ENCODE measurements at places on chromosomes 7 and 10.
A peak's percentile ranks its signal among the peaks of the same experiment; 100 is the strongest.

GRCh38 chr10:121282797-121283515 is 315.3 kb downstream of the FGFR2 start:
- DNase-seq = no peak

- no peak for DNase-seq
Measured at GRCh38 chr7:26167303-26167934, 15.4 kb downstream of the NFE2L3 start.

GRCh38 chr10:129120441-129120840 is 346.6 kb upstream of the MGMT start:
- no peak for DNase-seq

GRCh38 chr7:85954961-85955360 is 688.7 kb upstream of the GRM3 start:
- no peak for DNase-seq

DNA sequence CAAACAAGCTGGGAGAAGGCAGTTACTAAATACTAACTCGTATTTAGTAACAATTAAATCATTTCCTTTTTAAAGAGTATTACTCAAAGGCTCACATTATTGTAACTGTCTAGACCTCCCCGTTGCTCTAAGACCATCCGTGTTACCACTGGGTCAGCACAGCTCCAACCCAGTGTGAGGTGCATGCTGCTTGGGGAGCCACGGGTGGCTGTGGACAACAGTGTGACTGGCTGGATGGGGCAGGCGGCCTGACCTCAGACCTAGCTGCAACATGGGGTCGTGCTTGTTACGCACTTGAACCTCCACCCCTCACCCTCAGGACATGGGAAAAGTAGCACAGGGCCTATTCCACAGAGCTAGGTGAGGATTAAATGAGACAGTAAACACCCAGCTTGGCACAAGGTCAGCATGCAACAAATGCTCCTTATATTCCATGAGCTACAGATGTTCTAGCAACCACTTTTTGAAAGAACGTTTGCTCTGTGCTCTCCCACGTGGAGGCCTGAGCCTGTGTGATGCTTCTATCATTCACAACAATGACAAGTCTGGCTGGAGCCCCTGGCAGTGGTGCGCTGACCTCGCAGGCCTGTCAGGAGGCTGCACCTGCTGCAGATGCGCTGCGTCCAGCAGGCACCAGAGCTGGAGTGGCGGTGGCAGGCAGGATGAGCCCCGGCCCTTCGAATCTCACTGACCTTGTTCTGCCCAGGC is 135.7 kb downstream of the PKD1L1 start:
- no peak for DNase-seq

GRCh38 chr7:117113871-117114270 is 160.6 kb downstream of the ST7 start:
- DNase-seq = no peak

DNA sequence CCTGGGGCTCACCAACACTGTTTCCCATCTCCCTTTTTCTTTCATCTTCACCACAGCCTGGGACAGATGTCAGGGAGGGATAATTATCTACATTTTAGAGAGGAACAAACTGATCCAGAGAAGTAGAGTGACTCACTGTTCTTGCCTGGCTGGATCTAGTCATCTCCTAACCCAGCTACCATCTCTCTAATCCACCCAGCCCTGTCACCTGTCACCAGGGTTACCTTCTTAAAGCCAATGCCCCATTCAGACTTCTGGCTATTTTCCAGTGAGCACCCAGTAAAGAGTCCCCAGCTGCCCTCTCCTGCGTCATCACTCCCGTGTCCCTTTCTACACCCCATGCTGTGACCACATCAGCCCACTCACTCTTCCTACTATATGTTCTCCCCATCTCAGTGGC is 68.4 kb upstream of the DUSP5 start:
- no peak for DNase-seq

GRCh38 chr7:64888901-64889685 is 14.0 kb upstream of the ZNF273 start:
- DNase-seq = no peak

DNA sequence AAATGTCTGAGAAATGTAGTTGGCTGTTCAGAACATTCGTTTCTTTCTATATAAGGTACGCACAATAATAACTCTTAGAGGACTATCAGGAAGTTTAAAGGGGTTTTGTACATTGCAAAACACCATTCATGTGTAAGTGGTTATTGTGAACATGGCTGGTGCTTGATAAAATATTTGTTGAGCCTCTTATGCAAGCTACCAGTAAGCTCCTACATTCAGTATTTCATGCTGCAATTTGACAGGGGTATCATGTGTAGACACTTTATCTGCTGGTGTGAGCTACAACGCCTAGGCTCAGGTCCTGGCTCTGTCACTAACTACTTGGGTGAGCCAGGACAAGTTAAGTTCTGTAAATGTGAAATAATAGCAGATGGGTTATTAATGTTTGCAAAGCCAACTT is 75.5 kb downstream of the MAP3K8 start:
- no peak for DNase-seq

DNA sequence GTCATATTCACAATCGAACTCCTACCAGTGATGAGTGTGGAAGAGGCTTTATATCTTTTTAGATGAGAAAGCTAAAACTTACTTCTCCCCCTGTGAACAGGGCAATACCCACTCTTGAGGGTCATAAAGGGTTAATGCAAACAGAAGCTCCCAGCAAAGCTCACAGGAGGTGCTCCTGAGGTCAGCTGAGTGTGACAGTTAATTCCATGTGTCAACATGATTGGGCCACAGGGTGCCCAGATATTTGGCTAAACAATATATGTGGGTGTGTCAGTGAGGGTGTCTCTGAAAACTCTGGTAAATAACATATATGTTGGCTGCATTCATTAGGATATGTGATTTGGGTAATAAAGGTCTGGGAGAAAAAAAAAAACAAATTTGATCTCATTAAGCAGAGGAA is 86.0 kb downstream of the HIP1 start:
- DNase-seq = no peak

- DNase-seq = peak; percentile 88
Measured at GRCh38 chr7:126483972-126484371, 768.8 kb downstream of the GRM8 start.

- no peak for DNase-seq
Measured at GRCh38 chr7:131674131-131674530, 117.7 kb upstream of the PODXL start.

- DNase-seq = no peak
Measured at GRCh38 chr10:3353235-3353634, 180.7 kb upstream of the PITRM1 start.

GRCh38 chr7:114412548-114412947 is 2.1 kb upstream of the FOXP2 start:
- no peak for DNase-seq

- no peak for DNase-seq
Measured at GRCh38 chr7:128389618-128390329, 20.0 kb downstream of the IMPDH1 start.

GRCh38 chr7:74235518-74236268 is 18.5 kb downstream of the RFC2 start:
- no peak for DNase-seq

DNA sequence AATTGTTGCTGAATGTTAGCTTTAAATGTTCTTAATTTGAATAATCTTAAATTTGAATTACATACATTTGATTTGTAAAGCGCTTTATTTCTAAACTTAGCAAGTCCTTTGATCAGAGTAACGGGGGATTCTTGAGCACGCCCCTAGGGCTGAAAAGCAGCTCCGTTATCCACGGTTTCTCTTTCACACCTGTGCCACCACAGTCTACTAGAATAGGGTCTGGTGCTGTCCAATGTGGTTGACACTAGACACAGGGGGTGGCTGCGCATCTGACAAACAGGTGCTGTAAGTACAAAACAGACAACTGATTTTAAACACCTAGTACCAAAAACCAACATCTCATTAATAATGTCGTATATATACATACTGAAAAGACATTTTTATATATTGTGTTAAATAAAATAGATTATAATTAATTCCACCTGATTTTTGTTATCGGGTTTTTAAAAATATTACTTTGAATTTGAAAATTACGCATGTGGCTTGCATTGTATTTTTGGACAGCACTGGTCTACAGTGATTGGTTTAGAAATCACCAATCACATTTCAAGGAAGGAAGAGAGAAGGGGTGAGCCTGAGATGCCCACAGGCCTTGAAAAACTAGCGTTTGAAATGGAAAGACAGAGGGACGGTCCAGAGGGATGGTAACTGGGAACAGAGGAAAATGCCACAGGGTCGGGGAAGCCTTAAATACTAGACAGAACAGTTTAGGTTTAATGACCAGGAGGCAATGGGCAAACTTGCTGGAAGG is 7.3 kb downstream of the SEPHS1 start:
- DNase-seq = no peak

DNA sequence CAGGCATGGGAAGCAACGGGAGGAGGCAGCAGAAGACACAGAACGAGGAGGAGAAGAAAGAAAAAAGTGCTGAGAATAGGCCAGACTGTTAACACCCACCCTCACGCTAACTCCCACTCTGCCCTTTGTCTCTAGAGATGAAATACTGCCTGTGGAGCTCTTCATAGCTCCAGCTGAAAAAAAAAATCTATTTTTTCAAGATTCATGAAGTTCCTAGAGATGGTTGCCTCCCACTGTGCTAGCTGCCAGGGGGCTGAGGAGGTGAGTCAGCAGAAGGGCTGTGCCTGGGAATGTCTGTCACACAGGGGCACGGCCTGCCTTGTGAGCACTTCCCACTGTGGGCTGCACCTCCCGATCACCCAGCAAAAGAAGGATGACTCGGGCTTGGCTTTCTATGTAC is 144.5 kb downstream of the RNF216 start:
- DNase-seq = no peak

DNA sequence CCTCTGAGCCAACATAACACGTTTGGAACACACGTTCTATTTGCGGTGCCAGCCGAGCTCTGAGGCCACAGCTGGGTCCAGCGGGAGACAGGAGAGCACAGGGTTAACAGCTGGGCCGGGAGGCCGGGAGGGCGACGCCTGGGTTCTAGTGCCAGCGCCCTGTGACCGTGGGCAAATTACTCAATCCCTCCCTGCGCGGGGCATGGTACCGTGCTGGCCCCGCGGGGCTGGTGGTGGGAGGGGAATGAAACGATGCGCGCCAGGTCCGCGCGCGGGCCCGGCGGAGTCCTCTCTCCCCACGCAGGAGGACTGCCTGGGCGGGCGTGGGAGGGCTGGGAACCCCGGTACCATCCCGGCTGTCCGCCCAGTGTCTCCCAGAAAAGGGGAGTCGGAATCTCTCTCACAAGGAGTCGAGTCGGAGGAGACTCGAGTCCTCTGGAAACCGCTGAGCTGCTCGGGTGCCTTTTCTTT is 30.4 kb downstream of the LEP start:
- DNase-seq = no peak

GRCh38 chr7:55509322-55509721 is 63.0 kb downstream of the VOPP1 start:
- no peak for DNase-seq

GRCh38 chr10:130064783-130065182 is 45.8 kb downstream of the C10orf143 start:
- no peak for DNase-seq

DNA sequence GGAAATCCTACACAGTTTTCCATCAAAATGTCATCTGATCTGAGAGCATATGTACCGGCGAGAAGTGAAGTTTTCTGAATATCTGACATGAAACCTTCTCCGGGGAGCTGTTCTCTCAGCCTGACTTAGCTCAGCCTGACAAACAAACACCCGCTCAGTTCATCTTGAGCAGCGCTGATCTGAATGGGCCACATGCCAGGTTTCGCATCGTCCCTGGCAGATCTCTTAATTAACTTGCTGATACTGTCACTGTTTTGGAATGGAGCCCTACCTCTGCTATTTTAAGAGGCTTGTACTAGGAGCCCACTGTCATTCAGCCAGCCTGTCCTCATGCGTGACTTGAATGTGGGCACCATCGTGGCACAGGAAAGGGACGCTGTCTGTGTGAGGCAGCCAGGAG is 109.2 kb downstream of the STRA8 start:
- peak; percentile 69 for DNase-seq

DNA sequence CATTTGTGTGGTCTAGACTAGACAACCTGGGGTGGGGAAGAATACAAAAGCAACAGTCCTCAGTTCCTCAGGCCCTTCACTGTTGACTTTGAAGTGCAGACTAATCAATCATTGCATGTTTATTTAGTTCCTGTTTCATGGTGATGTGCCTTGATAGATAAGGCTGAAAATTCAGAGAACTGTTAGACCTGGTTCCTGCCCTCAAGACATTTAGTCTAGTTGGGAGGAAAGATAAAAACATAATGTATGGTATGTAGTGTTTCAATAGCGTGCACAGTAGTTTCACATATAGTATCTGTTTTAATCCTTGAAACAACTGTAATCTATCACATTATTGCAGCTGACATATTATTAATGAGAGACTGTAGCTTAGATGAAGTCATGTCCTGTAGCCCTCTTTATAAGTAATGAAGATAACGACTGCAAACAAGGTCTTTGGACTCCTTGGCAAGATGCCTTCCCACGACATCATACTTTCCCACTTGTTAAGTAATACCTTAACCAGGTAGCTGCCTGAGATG is 124.0 kb downstream of the CELF2 start:
- DNase-seq = no peak

GRCh38 chr7:99618726-99619125 is 2.0 kb downstream of the ZSCAN25 start:
- no peak for DNase-seq

DNA sequence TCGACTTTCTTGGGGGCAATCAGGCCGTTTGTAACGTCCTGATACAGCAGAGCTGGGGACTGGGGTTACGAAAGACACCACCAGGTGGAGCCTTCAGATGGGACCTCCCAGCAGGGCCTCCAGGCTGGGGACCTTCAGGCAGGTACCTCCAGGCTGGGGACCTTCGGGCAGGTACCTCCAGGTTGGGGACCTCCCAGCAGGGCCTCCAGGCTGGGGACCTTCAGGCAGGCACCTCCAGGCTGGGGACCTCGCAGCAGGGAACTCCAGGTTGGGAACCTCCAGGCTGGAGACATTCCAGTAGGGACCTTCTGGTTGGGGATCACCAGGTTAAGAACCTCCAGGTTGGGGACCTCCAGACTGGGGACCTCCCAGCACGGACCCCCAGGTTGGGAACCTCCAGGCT is 23.5 kb upstream of the GPR146 start:
- no peak for DNase-seq

- no peak for DNase-seq
Measured at GRCh38 chr7:8172372-8173354, 89.3 kb downstream of the ICA1 start.

DNA sequence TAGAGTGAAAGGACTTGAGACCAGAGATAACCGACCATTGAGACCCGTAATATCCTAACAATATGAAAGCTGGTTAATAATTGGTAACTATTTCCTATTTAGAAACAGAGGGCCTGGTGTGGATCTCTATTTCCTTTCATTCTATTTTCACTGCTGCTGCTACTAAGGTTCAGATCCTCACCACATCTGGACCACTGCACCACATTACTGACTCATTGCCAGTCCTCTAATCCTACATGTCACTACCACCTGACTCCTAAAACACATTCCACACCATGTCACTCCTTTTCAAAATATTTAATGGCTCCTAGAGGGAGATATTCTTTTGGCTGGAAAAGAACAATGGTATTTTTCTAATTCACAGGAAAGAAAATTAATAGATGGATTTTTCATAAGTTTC is 6.4 kb downstream of the USP54 start:
- DNase-seq = no peak

- DNase-seq = peak; percentile 79
Measured at GRCh38 chr10:60943316-60944057, 498 bp downstream of the RHOBTB1 start.
